ENCODE measurements at places on chromosomes 12 and 14.
A peak's percentile ranks its signal among the peaks of the same experiment; 100 is the strongest.

DNA sequence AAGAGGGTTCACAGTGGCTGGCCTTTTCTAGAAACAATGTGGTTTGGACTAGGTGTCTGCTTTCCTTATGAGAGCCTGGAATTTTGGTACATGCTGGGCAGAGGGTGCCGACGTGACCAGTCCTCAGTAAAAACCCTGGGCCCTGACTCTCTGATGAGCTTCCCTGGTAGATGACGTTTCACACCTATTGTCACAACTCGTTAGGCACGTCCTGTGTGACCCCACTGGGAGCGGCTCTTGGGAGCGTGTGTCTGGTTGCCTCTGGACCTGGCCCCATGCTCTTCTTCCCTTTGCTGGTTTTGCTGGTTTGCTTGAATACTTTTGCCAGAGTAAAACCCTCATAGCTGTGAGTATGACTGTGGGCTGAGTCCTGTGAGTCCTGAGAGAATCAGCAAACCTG lies 136.9 kb downstream of the RIMBP2 start:
- no peak for DNase-seq

DNA sequence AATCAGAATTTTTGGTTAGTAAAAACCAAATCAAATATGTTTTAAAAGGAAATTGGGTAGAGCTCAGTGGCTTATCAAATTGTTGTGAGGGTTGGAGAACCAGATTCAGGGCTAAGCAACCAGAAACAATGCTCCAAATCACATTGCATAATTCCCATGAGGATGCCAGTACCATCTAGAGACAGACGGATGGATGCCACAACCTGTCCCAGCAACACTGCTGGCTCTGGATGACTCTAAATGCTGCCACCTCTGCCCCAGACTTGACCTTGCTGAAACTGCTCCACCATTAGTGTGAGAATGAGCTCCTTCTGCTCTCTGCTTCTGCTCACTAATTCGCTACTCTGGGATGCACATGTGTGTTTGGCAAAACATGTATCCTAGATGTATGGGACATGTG lies 43.9 kb downstream of the FRS2 start:
- no peak for DNase-seq

DNA sequence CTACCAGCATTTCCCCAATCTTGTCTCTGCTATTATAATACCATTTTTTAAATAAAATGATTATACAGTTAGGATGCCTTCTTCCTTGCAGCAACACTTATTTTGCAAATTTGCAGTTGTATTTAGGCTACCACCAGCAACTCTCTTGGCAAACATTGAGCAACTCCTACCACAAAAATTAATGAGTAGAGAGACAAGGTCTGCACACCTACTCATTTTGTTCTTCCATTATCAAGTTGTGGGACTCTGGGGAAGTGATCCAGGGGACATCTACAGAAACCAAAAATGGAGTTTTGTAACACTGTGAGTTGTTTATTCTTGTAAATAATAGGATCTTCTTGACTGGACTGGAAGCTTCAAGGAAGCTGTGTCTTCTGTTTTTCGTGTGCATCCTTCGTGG lies 38.6 kb downstream of the DGLUCY start:
- no peak for DNase-seq

DNA sequence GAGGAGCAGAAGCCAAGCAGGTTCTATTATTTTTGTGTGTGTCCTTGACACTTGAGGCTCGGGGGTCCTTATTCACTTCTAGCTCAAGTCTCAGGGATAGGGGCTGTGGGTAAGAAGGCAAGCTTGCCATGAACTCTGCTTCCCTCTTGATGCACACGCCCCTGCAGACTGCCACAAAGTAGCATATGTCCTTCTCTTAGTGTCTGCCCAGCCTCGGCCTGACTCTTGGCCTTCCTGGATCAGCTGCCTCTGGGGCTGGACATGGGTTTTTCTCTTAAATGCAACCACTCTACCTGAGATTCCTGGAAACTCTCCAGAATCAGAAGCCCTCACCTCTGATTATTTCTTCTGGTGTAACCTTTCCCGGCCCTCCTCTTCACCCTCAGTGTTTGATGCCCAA lies 28.2 kb upstream of the PEX5 start:
- no peak for DNase-seq

GRCh38 chr12:21697904-21698630 lies 40.4 kb upstream of the LDHB start:
- no peak for DNase-seq

- DNase-seq = no peak
Observed at GRCh38 chr12:32765906-32766305, 10.2 kb upstream of the YARS2 start.

DNA sequence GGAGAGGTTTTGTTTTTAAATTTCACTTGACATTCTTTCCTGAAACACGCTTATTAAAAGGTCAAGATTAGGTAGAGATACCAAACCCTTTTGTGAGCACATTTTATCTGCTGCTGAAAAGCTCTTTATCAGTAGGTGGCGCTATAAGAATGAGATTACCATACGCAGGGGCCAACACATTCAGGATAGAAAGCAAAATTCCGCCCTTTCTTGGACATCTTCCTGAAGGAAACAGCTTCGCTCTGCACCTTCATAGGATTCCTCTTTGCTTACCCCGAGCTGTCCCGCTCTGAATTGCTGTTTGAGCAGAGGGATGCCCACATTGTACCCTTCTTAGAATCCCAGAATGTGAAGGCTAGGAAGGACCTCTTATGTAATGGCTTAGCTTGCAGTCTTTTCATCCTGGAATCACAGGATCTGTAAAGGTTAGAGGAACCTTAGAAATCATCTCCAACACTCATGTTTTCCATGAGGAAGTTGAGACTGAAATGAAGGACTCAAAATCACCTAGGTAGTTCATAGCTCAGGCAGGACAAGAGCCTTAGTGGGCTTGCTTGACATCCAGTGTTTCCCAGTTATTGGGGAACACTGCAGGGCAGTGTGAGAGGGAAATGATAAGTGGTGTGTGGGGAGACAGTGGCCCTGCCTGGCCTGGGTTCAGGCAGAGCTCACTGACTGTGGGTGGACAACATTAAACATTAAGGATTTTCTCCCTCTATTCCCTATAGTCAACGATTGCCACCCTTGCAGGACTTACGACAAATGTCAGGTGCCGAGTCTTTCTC lies 38.7 kb upstream of the CRY1 start:
- peak; percentile 10 for DNase-seq

- DNase-seq = peak; percentile 93
Observed at GRCh38 chr12:52871291-52872039, 22.7 kb upstream of the KRT78 start.

GRCh38 chr14:93092606-93093556 lies 22.8 kb downstream of the ITPK1 start:
- no peak for DNase-seq

- no peak for DNase-seq
Observed at GRCh38 chr12:49872381-49872780, 29.5 kb upstream of the BCDIN3D start.

DNA sequence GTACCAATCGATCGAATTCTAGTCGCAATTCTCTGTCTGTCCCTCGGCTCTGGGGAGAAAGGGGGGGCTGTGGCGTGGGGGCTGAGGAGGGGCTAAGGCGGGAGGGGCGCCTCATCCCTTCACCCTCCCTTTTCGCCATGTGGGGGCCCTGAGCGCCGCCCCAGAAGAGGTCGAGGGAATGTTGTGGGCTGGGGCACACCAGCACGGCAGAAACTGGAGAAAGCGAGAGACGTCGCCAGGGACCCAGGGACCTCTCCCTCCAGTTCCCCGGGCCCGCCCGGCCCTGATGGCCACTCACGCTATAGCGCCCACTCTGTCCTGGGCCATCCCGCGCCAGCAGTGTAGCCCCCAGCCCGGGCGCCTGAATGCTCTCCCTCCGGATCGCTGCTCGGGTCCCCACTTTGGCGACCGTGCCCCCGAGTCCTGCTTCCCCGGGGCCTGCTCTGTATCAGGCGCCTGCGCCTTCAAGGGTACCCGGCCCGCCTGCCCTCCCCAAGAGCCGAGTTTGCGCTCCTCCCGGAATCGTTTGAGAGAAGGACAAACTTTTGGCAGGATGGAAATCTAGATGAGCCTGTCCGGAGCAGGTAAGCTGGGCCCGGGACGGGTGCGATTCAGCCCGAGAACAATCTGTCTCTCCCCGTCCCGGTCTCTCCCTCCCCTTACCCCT lies 62.6 kb downstream of the SMUG1 start:
- DNase-seq = no peak

DNA sequence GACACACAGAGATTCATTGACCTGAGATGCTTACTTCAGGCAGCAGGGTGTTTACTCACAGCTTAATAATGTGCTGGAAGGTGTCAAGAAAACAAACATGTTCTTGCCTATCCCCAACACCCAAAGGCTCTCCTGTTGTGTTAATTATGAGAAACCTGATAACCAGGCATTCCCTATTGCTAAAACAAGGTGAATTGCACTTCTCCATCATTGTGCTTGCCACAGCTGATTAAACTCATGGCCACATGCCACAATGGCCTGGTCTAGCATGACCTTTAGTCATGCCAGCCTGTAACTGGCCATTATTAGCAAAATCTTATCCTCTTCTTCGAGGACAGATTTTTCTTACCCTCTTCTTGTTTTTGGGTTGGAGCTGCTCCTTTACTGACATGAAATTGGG lies 21.4 kb downstream of the SMOC1 start:
- no peak for DNase-seq

- no peak for DNase-seq
Observed at GRCh38 chr14:59245809-59246295, 57.4 kb downstream of the DAAM1 start.

DNA sequence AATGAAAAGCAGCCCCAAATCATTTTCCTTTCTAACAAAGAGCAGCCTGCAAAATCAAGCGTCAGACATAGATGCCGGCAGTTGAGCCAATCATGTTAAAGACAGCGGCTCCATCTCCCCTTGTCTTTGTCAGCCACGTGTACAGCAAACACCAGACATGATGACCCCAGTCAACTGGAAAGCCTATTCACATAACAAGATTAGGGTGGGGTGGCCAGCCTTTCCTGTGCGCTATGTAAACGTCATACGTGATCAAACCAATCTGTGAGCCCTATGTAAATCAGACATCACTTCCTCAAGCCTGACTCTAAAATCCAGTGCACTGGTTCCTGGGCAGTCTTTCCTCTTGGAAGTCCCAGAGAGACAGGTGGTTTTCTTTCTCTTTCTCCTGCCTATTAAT lies 9.9 kb upstream of the FICD start:
- DNase-seq = no peak

DNA sequence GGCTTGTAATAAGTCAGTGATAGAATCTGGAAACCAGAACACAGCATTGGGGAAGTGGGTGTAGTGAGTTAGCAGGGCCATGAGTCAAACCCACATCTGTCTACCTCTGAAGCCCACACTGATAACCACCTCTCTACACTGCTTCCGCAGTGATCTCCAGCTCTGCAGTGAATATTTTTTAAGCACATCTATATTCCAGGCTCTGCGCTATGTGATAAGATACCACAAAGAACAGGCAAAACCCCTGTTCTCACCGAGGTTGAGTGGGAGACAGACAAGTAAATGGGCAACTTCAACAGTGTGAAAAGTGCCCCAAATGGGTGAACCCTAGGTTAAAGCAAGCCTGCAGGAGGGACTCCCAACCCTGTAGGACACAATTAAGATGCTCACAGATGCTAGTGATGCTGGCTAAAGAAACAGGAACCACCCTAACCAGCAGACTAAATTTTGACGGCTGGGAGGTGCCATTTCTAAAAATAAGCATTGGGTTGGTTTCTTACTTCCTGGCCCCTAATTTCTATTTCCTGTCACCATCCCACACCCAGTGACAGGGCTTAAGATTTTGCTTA lies 375.0 kb downstream of the DPF3 start:
- no peak for DNase-seq

DNA sequence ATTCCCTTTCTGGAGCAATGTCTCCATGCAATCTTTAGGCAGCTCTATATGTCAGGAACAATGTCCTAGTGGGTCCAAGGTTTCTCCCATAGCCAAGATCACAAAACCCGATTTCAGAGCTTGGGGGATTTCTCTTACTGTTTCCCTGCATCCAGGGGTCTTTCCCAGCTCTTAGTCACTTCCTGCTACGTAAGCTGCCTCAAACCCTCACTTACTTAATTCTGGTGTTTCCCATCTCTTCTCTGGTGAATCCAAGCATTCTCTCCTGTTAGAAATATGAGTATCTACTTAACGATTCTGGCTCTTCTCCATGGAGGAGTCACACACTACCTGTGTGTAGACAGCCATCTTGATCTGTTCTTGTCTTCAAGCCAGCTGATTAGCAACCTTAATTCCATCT lies 80.0 kb downstream of the IFNG-AS1 start:
- no peak for DNase-seq

DNA sequence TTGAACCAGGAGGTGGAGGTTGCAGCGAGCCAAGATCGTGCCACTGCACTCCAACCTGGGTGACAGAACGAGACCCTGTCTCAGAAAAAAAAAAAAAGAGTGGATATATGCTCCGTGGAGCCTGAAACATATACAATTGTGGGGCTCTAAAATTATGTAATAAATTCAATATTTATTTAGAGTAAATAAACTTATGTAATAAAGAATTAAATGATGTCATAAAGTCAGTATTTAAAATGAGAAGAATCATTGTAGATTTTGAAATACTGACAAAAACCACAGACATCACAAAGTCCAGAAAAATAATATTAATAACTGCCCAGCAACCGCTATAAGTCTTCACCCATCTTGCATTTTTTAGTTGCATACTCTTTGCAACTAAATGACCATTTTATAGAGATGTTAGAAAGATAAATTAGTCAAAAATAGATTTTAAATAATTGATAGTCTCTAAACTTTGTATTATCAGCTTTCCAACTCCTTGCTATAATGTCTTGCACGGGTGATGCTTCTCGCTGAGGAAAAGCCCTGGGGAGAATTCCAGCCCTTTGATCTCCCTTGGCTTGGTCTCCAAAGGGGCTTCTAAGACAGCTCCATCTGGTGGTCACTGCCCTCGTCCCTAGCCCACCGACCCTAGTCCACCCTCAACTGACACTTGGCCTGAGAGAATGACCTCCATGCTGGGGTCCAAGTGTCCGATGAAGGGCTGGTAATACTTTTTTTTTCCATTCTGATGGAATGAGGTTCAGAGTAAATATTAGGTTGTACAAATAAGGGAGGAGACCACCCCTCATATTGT lies 7.9 kb upstream of the TMBIM6 start:
- no peak for DNase-seq

GRCh38 chr12:72406111-72406510 lies 133.9 kb downstream of the TRHDE start:
- no peak for DNase-seq

- DNase-seq = no peak
Observed at GRCh38 chr12:88924162-88924561, 343.9 kb upstream of the KITLG start.

GRCh38 chr14:70113211-70113610 lies 75.5 kb downstream of the SLC8A3 start:
- DNase-seq = no peak

DNA sequence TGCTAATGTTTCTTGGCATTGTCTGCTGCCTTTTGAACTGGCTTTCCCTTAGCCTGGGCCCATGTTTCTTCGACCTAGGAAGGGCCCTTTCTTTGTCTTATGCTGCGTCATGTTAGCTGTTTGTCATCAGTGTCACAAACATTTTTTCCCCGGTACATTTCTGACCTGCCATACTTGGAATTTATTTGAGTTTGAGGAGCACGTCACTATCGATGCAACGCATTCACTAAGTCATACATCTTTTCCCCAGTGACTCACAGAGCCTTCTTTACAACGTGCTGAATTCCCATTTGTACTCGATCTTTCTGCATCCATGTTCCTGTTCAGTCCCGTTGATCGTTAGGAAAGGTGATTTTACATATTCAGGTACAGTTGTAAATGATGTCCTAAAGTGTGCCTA lies 56.2 kb upstream of the MMP17 start:
- DNase-seq = no peak

All from foreskin keratinocyte (primary cell).